Common myeloid progenitor, CD34-positive (primary cell): ENCODE measurements at places on chromosomes 7 and 10.

- DNase-seq, result no peak
These were observed 8.4 kb downstream of the RARRES2 start for GRCh38 chr7:150332852-150333635.

DNA sequence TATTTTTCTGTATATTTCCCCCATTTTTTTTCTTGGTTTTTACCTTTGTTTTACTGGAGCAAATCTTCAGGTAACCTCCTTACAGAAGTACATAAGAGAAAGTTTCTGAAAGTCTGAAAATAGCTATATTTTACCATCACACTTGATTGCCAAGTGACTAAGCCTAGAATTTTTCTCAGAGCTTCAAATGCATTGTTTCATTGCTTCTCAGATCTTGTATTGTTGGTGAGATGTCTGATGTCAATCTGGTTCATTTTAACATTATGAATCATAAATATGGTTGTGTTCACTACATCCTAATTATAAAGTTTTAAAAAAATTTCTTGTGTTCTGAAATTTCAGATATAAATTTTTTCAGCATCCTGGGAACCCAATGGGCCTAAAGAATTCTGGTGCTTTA lies 228.2 kb downstream of the AHR start:
- no peak for DNase-seq

DNA sequence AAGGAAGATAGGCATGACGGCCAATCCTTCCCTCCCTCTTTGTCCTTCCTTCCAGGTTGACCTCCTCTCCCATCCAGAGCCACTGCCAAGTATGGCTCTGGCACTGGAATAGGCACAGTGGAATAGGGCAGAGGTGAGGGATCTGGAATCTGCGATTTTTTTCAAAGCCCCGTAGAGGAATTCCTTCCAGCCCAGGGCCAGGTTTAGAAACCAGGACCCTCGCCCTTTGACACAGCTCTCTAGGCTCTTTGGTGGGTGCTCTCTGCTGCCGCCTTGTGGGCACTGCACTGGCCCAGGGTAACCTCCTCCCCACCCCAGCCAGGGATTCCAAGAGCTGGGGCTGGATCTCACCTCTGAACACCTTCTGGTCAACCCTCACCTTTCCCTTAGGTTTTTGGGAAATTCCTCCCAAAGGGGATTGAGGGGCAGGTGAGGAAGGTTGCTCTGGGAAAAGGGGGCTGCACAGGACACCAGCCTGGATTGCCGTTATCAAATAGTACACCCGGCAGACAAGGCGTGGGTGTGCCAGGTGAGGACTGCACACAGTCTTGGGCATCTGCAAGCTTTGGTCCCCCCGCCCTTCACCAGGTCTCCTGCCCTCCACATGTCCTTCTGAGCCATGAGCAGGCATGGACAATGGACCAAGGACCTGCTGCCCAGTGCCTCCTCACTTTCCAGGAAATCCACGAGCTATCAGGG lies 22.8 kb downstream of the C10orf105 start:
- peak; percentile 47 for DNase-seq

GRCh38 chr7:47371317-47371716 lies 210.6 kb downstream of the TNS3 start:
- DNase-seq, result no peak

- no peak for DNase-seq
These were observed 130.4 kb upstream of the MEOX2 start for GRCh38 chr7:15816835-15817426.
